Stimulated activated CD4-positive, alpha-beta T cell treated with anti-CD3 and anti-CD28 coated beads, Interleukin-1b, Interleukin-23, amount 100 ng/mL, for 24 hours (primary cell): ENCODE measurements at places on chromosomes 4 and X.

GRCh38 chr4:102775805-102776204, 15.0 kb upstream of the MANBA start:
- DNase-seq = no peak

GRCh38 chr4:173333658-173334084, 487 bp downstream of the HMGB2 start:
- peak; percentile 3 for DNase-seq

DNA sequence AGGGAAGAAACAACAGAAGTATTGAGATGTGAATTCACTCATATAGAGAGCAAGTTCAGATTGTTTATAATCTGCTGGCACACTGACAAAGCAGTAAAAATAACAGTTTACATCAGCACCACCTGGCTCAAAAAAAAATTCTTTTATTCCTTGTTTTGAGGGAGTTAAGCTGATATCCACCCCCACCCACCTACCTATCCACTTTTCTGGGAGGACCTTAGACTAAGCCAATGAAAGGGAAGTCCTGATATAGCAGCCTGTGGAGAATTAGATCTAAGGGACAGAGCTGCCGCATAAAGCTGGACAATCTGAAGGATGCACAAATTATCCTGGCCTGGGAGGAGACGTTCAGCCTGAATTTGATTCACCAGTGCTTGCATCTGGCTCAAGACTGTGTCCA, 264.5 kb downstream of the RCHY1 start:
- DNase-seq = no peak

GRCh38 chr4:15682242-15683142, 865 bp downstream of the FAM200B start:
- no peak for DNase-seq

DNA sequence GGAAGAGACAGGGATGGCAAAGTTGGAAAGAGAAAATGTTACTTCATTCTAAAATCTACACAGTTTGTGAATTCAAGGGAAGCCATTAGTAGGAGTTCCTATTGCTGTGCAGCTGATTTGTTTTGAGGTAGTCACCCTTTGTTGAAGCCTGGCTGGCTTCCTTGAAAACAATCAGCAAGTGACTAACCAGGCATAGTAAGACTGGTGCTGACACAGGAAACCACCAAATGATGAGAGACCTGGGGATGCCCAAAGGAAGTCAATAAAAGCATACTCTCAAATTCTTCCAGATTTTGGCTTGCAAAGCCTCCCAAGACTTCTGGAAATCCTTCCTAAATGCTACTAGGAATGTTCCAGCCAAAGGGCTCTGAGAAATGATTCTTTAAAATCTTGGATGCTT, 23.9 kb upstream of the PRDM8 start:
- no peak for DNase-seq

- DNase-seq = no peak
These were observed 46.6 kb downstream of the TENM3 start for GRCh38 chr4:182289809-182290208.

DNA sequence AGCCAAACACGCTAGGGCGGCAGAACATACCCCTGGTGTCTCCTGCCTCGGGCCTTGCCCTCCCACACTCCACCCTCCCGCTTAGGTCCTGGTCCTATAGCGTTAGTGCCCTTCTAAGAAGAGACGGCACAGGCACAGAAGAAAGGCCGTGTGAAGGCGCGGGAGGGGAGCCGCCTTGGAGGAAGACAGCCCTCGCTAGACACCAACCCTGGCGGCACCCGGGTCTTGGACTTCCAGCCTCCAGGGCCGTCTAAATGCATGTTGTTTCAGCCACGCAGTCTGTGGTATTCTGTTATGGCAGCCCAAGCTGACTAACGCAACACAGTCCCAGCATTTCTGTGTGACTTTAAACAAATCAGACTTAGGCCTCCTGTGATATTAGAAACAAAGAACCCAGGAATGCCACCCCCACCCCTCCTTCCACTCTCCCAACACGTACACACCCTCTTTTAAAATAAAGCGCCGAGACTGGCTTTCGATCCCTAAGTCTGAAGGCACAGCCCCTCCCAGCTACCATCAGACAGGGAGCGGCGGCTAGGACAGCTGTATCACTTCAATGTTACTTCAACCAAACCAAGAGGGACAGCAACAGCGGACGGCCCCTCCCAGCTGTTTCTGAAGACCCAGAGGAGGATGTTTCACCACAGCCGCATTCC, 128.0 kb downstream of the AFAP1 start:
- no peak for DNase-seq

DNA sequence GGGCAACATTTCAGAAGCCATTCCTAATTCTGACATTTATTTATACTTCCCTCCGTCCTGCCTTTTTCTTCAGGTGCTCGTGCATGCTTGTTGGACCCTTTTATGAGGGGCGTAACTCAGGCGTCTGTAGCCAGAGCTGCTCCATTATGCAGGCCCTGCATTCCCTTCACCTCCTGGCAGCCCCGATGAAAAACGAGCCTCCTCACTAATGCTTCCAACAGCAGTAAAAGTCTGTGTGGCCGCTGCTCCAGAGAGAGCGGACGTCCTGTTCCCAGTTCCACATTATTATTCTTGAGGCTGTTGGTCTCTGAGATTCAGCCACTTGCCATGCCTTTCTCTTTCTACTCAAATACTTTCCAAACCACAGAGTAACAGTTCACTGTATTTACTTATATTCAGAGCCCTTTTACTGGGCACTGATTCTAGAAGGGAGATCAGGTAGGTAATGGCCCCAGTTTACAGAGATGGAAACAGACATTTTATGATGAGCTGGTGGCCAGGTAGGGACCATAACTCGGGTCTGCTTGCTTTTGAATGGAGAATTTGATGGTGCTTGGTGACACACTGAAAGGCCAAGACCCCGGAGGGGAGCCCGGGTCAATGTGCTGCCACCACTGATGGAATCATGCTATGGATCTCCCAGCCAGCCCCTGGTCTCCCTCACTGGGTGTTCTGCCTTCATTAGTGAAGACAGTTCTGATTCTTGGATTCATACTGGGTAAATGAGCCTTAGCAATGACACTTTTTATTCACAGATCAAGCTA, 101.0 kb downstream of the GATB start:
- no peak for DNase-seq

- DNase-seq = no peak
These were observed 497.5 kb downstream of the KCNIP4 start for GRCh38 chr4:21451032-21451431.

- no peak for DNase-seq
These were observed 2371.5 kb upstream of the TENM3 start for GRCh38 chr4:179871726-179872125.

DNA sequence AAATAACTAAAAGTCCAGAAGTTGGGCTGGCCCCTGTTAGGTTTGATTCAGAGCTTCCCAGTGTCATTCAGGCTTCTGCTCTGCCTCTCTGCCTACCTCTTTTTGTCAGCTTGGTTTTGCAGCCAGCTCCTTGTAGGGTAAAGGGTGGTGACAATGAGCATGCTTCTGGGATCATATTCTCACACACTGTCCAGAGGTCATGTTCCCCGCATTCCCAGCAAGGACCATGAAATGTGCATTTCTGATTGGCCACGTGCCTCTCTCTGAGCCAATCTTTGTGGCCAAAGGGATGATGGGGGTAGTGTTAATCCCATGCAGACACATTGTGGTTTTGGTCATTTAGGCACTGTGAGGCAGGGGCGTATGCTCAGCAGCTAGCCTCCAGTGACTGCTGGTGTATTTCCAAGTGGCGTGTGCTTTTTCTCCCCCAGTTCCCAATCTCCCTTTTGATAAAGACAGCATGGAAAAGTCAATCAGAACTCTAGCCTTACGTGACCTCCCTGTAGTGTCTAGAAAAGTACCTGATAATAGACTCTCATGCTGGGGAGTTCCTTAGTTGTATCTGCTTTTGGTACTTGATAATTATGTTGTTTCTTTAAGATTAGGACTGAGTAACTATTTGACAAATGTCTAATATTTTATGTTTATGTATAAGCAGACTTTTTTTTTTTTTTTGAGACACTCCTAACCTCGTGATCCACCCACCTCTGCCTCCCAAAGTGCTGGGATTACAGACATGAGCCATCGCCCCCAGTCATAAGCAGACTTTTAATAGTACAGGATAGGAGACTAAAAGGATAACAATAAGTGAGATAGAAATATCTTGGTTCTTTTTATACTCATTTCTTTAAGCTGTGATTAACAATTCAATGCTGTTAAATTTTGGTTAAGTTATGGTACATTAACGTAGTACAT, 57.8 kb downstream of the KIAA0232 start:
- DNase-seq = no peak

GRCh38 chr4:124696182-124696581, 16.4 kb downstream of the ANKRD50 start:
- no peak for DNase-seq

DNA sequence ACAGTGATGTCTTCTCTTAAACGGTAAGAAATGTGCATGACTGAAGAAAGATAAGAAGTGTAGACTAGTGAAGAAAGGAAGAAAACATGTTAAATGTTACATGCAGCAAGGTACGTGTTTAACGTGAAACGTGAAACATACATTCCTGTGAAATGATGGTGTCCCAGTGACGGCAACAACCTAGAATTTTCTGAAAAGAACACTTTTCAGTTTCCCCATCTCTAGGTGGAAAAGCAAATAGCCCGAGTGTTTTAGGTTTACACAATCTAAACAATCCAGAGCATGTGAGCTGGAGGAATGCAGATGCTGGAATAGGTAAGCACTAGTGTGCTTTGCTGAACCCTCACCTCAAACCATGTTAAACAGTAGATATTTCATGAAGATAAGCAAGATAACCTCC, 60.7 kb downstream of the CLNK start:
- no peak for DNase-seq

DNA sequence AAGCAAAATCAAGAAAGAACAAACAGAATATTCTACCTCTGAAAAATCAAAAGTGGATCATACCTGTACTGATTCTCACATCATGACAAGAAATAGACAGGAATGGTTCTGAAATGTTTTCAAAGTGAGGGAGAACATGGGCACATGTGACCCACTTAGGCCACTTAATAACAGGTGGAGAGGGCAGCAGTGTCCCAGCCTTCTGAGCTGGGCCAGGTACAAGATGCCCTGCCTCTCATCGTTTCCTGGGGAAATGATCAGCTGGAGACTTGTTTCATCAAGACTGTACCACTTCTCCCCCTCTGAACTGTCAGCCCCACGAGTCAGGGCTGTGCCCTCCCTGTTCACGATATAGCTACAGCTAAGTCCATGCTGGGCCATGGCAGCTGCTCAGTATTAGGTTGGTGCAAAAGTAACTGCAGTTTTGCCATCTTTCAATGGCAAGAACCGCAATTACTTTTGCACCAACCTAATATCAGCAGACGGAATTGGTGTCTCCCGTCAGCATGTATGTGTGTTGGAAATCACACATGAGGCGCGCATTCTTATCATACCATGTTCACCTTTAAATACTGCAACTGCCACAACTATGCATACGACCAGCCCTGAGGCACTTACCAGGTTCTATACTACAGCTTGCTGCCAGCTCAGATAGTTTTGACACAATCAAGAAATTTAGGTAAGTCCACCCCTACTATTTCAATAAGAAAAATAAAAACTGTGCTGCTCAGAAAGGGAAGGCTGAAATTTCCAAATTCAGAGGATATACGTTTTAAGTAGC, 71.4 kb downstream of the GATB start:
- no peak for DNase-seq

- no peak for DNase-seq
These were observed 45.7 kb upstream of the SLC2A9 start for GRCh38 chr4:10066670-10067651.

- DNase-seq = no peak
These were observed 50.3 kb downstream of the HTRA3 start for GRCh38 chr4:8319731-8320385.

DNA sequence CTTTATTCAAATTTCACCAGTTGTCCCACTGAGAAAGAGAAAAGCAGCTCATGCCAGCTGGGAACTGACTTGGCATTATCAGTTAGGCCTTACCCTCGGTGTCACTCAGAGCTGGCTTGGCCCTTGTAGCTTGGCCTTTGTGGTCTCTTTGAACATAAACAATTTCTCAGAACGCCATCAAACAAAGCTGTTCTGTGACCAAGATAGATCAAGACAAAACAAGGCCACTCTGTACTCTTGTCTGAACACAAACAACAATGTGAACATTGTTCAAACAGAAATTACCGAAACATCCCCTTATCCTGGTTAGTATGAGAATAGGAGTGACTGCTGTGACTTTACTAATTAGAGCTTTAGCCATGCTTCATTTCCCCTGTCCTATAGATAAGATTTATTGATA, 57.2 kb downstream of the DIPK2B start:
- no peak for DNase-seq

DNA sequence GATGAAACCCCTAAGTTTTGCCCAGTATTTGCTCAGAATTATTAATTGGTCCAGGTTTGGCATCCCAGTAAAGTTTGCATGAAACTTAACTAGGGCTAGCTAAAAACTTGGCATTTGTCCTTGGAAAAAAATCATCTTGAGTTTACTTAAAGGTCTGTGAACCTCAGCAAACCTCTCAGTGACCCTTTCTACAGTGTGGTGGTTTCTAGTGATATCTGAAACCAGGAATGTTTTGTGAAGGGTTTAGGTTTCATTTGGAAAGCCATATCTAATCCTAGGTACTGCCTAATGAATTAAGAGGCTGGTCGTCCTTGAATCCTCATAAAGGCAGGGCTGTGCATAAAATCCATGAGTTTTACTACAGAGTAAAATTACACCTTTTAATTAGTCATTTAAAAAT, 218.5 kb upstream of the ANKRD50 start:
- no peak for DNase-seq

- DNase-seq = no peak
These were observed 44.6 kb downstream of the DACH2 start for GRCh38 chrX:86192827-86193226.

DNA sequence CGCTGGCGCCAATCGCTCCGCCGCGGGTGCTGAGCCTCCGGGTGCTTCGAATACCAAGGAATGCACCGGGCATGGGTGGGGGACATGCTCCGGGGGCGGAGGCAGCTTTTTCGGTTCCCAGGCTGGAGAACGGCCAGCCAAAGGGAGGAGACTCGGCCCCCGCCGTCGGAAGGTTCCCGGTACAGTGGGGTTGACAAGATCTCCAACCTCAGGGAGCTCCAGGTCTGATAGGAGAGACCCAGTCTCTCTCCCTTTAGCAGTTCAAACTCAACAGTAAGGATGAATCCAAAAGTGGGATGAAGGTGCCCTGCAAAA, 29.1 kb upstream of the BCORL1 start:
- no peak for DNase-seq

GRCh38 chr4:137310593-137311490, 221.5 kb downstream of the PCDH18 start:
- no peak for DNase-seq

DNA sequence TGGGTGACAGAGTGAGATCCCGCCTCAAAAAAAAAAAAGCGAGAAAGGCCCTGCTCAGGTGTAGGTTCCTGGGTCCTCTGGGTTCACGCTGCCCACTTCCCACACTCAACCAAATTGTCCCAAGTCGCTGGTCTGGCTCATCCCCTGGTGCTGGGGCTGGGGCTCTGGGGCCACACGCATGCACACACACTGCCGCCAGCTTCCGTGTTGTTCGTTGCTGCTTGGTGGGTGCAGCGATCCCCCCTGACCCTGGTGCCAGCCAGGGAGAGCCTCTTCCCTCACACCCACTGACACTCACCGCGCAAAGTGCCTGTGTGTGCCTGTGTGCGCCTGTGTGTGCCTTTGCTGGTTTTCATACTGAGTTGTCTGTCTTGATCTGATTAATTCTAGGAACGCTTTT, 124.1 kb upstream of the NKX1-1 start:
- no peak for DNase-seq
